ENCODE measurements at places on chromosomes 6 and 20.

DNA sequence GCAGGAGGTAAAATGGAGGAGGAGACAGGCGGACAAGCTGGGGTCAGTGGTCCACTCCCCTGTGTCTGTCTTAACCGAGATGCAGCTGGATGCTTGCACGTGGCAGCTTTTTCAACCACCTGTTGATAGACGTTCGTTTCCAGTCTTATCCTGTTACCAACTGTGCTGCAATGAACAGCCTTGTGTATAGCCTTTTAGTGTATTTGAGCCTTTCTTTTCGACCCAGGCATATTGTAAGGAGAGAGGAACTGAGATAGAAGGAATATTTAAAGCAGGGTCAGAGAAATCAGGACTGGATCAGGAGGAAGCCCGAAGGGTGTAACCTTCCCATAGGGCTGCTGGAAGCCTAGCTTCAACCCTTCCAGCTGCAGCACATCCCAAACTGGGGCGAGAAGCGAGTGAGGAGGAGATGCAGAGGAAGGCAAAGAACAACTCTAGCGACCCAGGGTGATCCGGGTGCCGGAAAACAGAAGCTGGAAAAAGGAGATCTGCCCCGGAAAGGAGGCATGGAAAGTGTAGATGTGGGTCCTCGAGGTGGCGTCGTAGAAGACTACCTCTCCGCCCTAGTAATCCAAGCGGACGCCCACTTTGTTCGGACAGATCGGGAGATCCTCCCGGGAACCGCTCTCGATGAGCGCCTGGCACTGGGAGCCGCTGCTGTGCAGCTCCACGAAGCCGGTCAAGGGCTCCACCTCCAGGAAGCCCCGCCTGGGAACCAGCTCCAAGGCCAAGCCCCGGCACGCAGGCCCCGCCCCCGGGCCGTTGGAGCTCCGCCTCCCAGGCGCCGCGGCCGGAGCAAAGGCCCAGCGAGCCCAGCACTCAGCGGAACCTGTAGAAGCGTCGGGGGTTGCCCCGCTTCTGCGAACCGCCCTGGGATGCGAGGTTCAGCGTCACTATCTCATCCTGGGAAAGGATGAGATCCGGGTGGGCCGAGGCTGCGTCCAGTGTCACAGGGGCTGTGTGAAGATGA is 11.2 kb downstream of the TRIM31 start:
- peak; percentile 96 for ATAC-seq

DNA sequence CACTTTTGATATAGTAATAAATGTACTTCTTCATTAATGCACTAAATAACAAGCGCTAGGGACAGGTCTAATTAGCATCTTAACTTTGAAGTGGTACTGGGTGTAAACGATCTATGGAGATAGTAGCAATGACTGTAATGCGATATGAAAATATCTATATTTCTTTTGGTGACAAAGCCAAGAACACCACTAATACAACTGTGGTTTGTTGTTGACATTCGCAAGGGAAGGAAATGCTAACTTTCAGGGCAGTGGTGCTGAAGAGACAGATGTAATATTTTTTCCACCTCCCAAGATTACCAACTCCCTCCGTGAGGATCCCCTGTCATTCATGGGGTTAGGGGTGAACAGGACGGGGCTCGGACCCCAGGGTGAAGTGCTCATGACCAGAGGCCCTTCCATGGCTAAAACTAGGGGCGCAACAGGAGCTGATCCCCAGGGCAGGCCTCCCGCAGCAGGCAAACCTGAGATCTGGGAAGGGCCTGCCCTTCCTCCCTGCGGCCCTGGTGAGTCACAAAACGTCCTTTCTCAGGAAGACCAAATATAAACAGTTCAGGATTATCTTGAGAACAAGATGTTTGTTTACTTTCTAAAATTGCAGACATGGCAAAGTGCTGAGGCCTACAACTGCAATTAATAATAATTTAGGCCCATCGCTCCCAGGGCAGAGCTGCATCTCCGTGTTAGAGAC is 65.0 kb upstream of the TOX2 start:
- no peak for ATAC-seq

DNA sequence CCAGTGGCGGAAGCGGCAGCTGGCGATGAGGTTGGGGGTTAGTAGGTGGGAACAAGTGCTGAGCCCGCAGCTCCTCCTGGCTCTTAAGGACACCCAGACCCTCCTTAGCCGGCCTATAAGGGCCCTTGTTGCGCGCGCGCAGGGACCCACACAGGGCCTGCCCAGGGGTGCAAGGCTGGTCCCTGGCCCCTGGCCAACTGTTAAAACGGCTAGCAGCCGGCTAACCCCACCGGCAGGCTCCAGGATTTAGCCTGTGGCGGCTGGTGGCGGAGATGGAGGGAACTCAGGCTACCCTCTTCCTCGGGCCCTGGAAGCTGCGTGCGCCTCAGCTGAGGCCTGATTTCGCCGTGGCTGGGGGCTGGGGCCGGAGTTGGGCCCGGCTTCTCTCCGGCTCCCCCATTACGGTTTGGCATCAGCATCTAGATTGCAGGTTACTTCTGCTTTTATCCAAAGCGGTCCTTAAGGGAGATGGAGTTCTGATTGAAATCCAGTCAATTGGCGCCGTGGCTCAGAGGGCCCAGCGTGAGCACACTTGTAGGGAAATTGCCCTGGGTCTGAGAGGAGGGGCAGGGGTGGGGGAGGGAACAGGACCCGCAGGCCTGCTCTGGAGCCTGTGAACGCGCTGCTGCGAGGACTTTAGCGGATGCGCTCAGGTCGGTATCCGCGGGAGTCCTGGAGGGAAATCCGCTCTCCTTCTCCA is 36.9 kb upstream of the CCDC167 start:
- peak; percentile 10 for ATAC-seq

DNA sequence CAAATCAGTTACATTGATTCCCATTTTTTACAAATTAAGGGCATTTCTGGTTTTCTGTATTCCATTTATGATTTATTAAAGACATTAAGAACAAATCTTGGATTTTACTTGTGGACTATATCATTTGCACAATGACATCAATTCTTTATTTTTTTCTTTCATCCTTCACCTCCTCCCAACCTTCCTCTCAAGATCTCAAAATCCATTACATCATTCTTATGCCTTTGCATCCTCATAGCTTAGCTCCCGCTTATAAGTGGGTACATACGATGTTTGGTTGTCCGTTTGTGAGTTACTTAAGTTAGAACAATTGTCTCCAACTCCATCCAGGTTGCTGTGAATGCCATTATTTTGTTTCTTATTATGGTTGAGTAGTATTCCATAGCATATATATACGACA is 752.8 kb downstream of the CD109 start:
- no peak for ATAC-seq

DNA sequence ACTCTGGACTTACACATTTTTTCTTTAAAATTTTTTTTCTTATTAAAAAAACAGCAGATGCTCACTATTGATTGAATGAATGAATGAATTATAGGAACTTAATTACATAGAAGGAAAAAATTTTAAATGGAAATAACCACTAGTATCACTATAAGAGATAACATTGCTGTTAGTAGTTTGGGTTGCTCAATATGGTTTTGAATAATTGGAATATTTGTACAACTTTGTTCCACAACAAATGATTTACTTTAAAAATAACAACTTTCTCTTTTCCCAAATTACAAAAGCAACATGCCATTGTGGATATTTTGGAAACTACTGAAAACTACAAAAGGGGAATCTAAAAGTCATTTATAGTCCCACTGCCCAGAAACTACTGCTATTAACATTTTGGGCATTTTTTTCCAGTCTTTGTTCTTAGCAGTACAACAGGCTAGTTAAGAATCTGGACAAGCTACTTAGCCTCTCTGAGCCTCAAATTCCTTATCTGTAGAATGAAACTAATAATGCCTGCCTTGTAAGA is 61.0 kb upstream of the REV3L start:
- no peak for ATAC-seq

- no peak for ATAC-seq
These were observed 10.0 kb downstream of the CST5 start for GRCh38 chr20:23869520-23869919.

All from SK-N-SH treated with all-trans-retinoic acid at 6 μM for 48 hours (cell line).